COLO829 (cell line): ENCODE measurements at places on chromosomes 2 and 18.

DNA sequence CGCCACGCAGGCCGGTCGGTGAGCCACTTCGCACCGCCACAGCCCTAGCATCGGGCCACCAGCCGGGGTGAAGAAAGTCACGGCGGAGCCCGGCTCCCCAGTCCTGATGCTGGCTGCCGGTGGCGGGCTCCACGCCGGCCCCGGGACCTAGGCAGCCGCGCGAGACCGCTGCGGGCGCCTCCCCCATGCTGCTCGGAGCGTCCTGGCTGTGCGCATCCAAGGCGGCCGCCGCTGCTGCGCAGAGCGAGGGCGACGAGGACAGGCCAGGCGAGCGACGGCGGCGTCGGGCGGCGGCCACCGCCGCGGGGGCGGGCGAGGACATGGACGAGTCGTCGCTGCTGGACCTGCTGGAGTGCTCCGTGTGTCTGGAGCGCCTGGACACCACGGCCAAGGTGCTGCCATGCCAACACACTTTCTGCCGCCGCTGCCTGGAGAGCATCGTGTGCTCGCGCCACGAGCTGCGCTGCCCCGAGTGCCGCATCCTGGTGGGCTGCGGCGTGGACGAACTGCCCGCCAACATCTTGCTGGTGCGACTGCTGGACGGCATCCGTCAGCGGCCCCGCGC is 433 bp downstream of the SH3RF3 start:
- DNase-seq = no peak

DNA sequence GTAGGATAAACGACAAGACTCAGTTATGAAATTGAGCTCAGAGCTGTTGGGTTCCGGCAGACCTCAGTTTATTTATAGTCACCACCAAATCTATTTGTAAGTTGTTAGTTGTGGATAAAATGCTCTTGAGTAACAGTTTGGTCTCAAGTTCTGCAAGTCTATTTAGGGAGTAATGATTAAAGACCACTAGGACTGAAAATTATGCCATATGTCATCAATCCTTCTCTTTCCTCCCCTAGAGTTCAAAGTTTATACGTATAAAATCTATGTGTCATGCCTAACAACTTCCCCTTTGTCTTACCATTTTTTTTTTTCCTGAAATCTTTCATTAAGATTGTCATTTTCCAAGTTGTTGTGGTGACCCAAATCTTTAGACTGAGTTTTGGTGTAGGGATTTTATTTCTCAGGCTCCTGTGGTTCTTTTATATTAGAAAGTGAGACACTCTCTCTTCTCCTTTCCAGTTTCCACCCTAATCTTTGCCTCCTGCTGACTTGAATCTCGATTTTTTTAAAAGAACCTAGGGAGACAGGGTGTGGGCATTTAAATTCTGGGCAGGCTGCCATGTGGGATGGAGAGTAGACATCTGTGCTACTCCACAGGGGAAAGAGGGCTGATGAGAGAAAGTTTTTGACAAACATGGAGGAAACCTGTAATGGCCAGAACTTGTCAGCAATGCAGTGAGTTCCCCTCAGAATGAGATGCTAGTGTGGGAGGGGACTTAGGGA is 51.0 kb downstream of the LAMA3 start:
- no peak for DNase-seq

DNA sequence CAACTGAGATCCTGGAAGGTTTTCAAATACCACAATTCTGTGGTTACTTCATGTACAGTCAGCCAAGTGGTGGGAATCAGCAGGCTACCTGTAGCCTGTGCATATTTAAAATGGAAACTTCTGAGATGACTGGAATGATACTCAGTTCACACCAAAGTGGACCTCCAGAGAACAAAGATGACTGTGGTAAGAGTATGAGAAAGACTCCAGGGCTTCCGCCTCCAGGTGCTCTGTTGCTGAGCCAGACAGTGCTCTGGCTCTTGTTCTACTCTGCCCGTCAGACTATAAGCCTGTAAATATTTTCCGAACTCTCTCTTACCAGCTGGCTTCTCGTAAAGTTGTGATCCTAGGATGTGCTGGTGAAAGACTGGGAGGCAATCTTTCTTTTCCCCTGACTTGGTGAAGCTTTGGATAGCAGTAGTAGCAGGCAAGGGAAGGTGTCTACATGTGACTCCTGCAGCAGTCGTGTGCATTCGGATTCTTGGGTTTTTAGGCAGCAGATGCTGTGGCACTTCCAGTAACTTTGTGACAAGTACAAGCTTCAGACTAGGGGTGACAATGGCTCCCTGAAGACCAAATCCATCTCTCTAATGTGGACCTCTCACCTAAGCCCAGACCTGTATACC is 23.1 kb downstream of the ST3GAL5 start:
- DNase-seq = no peak

DNA sequence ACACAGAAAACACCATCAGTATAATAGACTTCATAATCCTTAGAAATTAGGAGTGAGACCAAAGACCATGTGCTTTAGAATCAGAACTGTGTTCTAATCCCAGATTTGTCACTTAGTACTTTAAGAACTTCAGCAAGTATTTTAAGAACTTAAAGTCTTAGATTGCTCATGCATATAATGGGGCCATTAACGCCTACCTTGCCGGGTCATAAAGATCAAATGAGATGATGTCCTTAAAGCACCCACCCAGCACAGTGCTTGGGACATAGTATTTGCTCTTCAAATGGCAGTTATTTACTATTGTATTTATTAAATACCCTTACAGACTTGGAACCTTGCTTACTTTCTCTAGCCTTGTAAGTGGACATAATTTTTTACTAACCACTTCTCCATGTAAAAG is 156.1 kb downstream of the GREB1L start:
- no peak for DNase-seq

DNA sequence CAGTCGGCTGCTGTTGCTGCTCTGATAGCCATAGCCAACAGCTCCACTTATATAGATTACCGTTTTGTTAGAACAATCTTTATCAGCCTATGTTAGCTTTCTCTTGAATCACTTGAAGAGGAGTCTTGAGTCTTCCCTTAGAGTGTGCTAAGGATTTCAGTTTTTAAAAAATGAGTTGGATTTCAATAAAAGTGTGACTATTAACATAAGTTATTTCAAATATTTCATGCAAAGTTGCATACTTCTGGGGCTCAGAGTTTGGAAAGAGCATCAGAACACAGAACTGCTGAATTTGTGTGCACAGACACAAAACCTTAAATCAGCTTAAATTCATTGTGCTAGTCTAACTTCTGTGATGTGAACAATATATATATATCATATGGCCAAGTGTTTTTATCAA is 174.7 kb downstream of the MTX2 start:
- DNase-seq = no peak

DNA sequence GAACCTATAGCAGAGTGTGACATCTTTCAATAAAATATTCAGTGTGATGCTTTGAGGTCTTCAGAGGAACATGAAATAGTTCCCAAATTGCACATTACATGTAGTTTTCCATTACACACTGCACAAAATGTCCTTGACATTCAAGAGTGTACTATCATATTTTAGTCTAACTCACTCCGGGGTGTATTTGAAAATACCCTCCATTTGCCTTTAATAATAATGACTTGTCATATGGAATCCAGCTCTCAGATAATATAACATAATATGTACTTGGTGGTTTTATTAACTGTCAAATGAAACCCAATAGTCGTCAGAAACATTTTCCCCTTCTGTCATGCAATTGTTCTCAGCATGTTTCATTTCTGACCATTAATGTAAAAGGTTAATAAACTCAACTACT is 176.7 kb upstream of the CDH19 start:
- DNase-seq = no peak

DNA sequence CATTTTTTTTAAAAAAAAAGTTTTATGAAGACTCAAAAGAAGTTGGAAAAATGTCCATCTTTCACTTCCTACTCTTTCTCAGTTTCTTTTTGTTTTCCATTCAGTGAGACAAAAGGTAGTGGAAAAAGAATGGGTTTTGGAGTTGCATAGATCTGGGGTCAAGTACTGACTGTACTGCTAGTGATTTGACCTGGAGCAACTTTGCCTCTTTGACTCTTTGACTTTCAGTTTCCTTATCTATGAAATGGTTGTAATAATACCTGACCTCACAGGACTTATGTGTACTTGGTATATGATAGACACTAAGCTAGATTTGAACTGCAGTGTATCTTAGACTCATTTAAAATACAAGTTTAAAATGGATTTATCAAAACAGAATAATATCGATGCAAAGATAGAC is 3.5 kb upstream of the KCNE4 start:
- no peak for DNase-seq

GRCh38 chr2:166091439-166091838 is 36.4 kb downstream of the SCN1A start:
- no peak for DNase-seq

DNA sequence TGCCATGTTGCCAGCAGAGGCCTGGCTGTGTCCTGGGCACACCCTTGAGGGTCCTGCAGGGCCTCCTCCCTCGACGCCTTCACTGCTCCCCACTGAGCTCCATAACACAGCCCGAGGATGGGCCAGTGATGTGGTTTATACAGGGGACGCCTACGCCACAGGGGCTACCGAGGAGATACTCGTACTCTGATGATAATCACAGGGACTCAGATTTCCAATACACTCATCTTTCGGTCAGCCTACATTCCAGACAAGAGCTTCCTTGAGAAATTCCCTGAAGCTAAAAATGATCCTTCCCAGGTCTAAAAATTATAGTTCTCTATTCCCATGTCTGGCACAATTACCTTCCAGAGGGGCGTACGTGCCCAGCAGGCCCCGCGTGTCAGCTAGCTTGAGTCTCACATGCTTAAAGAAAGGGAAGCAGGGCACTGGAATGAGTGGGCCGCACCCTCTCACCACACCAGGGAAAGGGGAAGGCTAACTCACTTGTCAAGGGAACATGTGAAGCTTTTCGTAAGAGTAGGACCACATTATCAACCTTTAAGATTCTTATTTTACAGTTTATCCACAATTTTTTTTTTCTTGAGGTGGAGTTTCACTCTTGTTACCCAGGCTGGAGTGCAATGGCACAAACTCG is 159.5 kb upstream of the NDUFV2 start:
- DNase-seq = no peak

- DNase-seq = peak; percentile 4
Observed at GRCh38 chr2:53129851-53130250, 637.8 kb upstream of the CHAC2 start.

- DNase-seq = no peak
Observed at GRCh38 chr2:168686452-168687191, 115.8 kb upstream of the NOSTRIN start.

- DNase-seq = no peak
Observed at GRCh38 chr2:85635636-85636035, 19.6 kb downstream of the USP39 start.

- DNase-seq = peak; percentile 48
Observed at GRCh38 chr2:101803945-101804696, 106.6 kb downstream of the MAP4K4 start.

DNA sequence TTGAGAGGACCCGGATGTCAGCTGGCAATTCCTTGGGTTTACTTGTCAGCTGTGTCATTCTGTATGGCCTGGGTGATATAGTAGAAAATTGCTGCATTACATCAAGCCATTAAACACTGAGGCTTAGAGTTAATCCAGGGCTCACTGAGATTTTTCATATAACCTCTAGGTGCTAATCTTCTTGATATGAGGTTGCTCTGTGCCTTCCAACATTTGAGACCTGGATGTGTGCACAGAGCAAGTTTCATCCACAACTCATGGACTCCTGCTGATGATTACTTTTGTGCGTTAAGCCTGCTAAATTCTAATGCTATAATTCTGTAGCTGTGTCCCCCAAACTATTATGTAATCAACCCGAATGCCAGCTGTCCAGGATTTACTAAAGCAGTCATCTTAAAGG is 178.4 kb upstream of the CDH20 start:
- no peak for DNase-seq

GRCh38 chr18:7084080-7085065 is 33.2 kb downstream of the LAMA1 start:
- no peak for DNase-seq

- DNase-seq = no peak
Observed at GRCh38 chr2:15789381-15790062, 150.8 kb upstream of the MYCN start.

DNA sequence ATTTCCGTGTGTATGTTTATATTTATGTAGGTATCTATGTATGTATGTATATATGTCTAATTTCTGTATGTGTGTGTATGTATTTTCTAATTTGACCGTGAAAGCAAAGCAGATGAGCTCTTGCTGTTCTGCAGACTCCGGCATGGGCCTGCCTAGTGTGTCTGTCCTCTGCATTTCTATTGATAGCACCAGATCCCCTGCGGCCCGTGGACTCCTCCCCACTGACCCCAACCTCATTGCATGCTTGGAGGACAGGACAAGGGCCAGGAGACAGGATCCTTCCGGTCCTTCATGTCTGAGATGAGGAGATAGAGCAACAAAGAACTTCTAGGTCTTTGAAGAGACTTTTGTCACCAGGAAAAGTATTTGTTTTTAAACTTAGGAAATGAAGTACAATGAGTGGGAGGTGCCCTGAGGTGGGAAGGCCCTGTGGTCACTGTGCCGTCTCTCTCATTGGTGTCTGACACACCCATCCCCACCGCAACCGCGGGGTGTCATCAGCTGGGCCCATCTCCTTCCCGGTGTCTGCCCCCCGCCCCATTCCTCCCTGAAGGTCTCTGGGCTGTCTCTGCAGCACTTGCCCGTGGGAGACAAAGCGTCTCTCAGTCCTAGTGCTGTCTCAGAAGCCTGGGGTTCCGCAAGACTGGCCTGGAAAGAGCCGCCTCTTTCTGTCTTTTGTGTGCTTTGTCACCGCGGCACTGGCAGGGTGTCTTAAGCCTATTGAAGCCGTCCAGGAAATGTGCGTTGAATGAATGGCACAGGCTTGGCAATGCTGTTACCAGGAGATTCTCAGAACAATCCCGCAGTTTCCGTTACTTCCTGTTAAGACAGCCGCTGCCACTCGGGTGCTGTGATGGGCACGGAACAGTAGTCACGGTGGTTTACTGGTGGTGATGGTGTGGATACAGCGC is 216.4 kb downstream of the AGAP1 start:
- DNase-seq = no peak

- peak; percentile 34 for DNase-seq
Observed at GRCh38 chr2:35428548-35428947, 927.0 kb upstream of the CRIM1 start.

GRCh38 chr18:69882965-69883668 is 64.6 kb downstream of the CD226 start:
- no peak for DNase-seq

DNA sequence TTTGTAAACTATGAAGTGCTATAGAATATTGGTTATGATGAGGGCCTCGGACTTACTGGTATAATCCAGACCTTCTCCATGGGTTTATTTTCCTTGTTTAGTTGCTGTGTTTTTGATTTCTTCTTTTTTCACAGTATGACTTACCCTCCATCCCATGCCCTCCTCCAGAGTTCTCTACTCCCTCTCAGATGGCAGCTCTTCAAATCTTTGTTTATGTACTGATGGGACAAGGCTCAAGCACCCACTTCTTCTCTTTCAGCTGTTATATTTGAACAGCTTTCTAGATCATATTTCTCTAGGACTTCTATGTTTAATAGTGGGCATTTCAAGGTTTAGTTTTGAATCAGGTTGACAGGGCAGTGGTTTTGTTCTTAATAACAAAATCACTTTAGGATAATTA is 43.9 kb downstream of the CLIP4 start:
- no peak for DNase-seq

DNA sequence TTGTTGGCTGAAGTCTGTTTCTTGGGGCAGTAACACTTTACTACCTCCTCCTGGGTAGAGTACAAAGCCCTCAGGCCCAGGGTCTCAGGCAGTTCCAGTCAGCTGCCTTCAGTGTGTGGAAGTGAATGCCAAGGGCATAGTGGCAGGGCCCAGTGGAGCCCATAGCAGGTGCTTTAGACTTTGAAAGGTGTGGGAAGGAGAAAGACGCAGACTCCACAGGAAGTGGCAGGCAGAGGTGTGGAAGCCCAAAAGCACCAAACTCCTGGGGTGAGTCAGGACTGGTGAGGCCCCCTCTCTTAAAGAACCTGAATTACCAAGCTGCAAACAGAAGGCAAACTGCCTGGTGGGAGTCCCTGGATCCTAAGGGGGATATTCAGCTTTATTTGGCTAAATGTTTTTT is 45.3 kb downstream of the ADAM23 start:
- DNase-seq = no peak
